ENCODE measurements at places on chromosomes 12 and 14.

DNA sequence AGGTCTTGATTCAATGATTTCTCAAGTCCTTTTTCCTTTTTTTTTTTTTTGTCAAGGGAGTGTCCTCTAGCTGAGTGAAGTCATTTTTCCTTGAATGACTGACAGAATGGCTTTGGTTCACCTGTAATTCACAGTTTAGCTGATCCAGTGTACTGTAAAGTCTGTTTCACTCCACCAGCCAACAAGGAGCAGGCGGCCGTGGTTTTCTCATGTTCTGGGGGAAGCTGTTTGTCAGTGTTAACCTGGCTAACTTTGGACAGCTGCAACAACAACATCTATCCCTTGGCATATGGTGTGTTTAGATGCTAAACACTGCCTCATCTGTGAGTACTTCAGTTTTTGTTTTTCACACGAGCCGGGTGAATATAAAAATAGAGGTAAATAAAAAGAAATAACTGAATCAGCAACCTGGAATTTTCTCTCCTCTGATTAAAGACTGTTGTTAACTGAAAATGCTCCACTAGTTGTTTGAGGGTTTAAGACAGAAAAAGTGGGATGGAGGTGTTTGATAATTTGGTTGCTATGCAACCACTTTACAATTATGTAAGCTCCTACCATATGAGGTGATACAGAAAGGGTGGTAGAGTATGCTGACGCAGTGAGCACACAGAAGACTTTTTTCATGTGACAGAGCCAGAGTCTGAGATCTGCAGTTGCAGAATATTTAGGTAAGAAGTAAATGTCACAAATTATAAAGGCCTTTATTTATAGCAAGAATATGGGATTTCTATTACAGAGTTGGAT lies 50.3 kb upstream of the SLC2A13 start:
- no peak for DNase-seq

GRCh38 chr12:52235001-52235764 lies 2.1 kb downstream of the KRT7 start:
- DNase-seq, result no peak

GRCh38 chr12:19841451-19841850 lies 402.2 kb downstream of the AEBP2 start:
- DNase-seq, result no peak

DNA sequence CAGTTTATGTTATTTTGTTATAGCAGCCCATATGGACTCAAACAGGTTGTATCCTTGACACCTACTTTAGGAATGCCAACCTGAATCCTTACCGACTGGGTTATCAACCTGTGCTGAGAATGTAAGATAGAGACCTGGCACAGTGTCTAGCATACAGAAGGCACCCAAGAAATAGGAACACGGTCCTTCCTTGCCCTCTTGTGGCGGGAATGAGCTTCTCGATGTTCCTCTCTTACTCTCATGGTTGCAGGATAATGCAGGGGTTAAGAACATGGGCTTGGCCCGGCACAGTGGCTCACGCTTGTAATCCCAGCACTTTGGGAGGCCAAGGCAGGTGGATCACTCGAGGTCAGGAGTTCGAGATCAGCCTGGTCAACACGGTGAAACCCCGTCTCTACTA lies 6.5 kb downstream of the C12orf43 start:
- peak; percentile 9 for DNase-seq

GRCh38 chr12:25295361-25295760 lies 44.6 kb upstream of the KRAS start:
- no peak for DNase-seq

DNA sequence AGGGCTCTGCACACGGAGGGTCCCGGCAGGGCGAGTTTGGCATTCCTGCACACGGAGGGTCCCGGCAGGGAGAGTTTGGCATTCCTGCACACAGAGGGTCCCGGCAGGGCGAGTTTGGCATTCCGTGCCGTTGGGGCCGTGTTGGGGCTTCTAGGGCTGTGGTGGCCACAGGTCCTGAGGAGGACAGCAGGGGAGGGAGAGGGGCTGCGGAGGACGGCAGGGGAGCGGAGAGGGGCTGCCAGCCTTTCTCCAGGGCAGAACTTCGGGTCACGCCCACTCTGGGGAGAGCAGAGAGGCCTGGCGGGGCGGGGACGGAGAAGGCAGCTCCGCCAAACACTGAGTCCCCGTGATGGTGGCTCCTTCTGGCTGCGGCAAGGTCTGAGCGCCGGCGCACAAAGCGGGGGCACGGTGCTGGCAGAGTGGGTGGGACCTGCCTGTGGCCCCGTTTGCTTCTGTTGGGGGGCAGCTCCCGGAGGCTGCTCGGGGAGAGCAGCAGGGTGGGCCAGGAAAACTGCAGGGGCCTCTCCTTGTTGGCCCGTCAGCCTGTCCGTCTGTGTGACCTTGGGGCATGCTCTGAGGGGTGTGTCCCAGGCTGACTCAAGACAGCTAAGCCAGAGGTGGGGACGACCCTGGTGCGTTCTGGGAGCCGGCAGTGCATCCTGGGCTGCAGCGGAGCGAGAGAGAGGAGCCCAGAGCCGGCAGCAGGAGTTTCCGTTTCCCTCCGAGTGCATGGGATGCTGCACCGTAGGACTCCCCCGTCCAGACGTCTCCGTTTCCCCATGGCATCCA lies 60.2 kb downstream of the LRCOL1 start:
- no peak for DNase-seq

- DNase-seq, result no peak
Measured at GRCh38 chr14:39812532-39813320, 380.5 kb upstream of the FBXO33 start.

DNA sequence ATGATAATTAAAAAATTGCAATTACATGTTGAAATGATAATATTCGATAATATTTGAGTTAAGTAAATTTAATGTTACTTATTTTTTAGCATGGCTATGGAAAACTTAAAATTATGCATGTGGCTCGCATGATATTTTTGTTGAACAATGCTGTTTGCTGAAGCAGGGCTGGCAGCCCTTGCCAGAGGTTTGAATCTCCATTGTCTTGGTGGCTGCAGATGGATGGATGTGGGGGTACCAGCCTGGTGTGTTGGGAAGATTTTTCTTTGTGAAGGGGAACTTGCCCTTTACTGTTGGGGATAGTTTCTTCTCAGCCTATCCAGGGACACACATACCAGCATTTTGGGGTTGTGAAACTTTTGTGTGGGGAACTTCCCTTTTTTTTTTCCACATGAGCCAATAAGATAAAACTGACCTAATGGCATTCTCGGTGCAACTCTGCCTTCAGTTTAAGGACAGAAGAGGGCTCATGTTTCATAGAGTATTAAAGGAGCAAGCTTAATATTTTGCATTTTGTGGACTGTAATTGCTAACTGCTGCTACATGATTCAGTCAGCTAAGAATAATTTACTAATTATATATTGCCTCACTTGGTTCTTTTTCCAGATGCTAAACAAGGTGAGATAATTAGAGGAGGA lies 8.8 kb downstream of the RASSF3 start:
- DNase-seq, result no peak

- DNase-seq, result no peak
Measured at GRCh38 chr12:9829982-9830381, 2.7 kb downstream of the KLRF1 start.

DNA sequence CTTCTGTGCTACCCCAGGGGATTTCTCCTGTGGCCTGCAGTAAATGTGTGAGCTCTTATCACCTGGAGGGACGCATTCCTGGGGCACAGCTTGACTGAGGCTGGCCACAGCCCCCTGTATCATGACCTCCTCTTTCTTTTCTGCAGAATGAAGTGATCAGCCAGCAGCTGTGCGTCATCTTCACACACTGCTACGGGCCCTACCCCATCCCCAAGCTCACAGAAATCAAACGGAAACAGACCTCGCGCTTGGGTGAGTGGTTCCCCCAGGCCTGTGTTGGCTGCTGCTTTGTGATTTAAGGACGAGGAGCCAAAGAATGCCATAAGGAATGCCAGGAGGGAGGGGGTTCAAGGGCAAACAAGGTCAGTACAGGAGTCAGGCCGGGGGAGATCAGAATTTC lies 50.5 kb upstream of the PWP1 start:
- DNase-seq, result no peak

Measured in non-pigmented ciliary epithelial cell (primary cell).